ENCODE measurements at places on chromosomes 5 and 9. TPM values are rescaled to one million over a fixed set of nuclear protein-coding genes. Genes with fewer than 3 reads are reported as not detected.

DNA sequence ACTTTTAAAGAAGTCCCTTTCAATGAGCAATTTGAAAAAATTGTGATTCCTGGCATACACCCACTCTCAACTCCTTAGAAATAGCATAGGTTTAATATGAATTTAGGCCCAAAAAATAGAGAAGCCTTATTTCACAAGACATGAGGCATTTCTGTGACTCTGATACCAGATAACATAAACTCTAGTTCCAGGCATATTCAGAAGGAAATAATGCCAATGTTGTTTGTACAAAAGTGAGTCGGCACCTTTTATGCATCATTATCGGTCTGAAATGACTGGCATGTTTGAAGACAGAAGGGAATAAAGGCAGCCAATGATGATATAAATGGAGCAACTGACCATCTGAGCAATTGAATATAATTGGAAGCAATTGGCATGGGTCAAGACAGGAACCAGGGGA, 19.4 kb upstream of the RECK start:
- no peak for DNase-seq

HTR4 gene
- polyA plus RNA-seq: not detected

- DNase-seq: no peak
Measured at GRCh38 chr5:120446068-120446492, 18.0 kb upstream of the PRR16 start.

DNA sequence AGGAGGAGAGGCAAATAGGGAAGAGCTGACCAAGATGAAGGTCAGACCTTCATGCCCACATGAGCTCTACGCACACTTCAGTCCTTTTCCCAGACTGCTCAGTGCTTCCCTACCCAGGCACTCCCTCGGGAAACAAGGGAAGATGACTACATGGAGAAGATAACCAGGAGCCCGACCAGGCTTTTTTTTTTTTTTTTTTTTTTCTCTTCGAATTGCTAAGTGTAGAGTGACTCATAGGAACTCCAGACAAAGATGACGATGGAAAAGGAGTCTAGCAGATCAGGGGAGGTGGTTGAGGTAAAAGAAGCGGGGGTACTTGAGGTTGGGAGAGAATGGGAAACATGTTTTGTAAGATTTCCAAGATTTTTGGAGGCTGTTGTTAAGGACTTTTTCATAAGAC, 526.1 kb downstream of the BNC2 start:
- no peak for DNase-seq

SNAPC3 gene
- polyA plus RNA-seq: 27.1 TPM

SHLD3 gene
- 3.7 TPM for polyA plus RNA-seq

PCDHB3 gene
- 2.0 TPM for polyA plus RNA-seq

- no peak for DNase-seq
Measured at GRCh38 chr5:63085561-63085960, 506.9 kb downstream of the LRRC70 start.

DNA sequence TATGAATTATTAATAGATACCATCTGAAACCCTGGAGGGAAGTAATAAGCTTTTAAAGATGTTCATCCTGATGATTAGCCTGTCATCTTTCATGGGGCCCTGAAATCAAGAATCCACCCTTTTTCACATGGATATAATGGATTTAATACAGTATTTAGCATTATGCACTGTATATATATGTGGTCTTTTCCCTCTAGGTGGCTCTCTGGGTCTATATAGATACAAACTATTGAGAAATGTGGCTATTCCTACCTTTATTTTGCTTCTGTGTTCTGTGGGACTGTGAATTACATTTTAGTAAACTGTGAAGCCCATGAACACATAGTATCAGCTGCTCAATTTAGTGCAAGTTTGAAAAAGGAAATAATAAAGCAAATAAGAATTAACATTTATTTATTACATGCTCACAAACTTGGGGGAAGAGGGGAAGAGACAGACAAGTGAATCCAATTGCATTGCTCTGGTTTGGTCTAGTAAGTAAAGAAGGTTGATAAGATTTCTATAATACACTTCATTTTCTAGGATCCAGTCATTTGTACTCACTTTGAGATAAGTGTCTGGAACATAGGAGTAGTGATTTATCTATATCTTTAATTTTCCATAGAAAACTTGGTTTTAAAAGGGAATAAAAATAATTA, 112.2 kb downstream of the SCAMP1 start:
- peak; percentile 16 for DNase-seq

DNA sequence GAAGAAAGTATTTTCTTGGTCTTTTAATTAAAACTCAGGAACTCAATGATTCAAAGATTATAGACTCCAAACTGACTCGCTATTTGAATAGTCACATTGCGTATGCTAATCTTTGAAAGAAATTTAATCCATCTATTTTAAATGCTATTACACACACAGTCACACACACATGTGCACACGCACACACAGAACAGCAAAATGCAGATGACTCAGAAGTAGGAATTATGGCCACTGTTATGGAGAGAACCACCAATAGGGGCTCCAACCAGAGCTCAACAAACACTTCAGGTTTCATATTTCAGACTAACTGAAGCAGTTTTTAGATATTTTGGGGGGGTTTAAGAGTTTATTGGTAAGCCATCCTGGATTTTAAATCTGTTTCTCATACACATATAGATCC, 1917.9 kb downstream of the EFNA5 start:
- DNase-seq: no peak

DNA sequence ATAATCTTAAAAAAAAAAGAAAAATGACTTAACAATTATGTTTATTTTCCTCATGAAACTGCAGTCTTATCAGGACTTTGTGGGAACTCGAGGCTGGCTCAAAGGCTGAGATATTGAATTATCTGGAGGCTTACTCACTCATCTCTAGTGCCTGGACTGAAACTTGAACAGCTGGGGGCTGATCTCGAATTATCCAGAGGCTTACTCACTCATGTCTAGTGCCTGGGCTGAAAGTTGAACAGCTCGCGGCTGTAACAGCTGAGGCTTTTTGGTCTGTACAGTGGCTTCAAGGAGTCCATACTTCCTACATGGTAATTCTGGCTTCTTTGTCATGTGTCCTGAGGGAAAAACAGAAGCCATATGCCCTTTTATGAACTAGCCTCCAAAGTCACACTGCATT, 371.9 kb downstream of the CETN3 start:
- no peak for DNase-seq

ORM2 gene
- polyA plus RNA-seq: not detected

- no peak for DNase-seq
Measured at GRCh38 chr5:56326116-56326515, 93.0 kb upstream of the ANKRD55 start.

ANGPTL2 gene
- polyA plus RNA-seq: 68.0 TPM

GRCh38 chr9:16449076-16449730, 421.3 kb downstream of the BNC2 start:
- DNase-seq: no peak

- no peak for DNase-seq
Measured at GRCh38 chr9:95721061-95721531, 154.4 kb upstream of the ERCC6L2 start.

ADAMTS19 gene
- polyA plus RNA-seq: 11.2 TPM

Data from muscle of back (tissue), 13 donors.